ENCODE measurements at places on chromosomes 12 and 14.

DNA sequence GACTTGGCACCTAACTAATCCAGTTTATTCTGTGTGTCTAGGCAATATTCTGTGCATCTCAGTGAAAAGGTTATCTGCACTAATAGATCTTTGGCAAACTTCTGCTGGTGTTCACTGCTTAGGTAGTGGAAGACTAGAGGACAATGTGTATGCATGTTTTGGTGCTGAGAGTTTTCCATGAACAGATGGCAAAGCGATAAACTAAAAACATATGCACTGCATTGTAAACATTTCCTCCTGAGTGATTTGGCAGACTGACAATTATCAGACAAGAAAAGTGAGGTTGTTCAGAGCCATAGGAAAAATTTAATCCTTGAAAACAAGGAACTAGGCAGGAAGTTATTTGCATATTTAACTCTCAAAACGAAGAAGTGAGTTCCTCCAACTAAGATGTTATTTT is 400.4 kb downstream of the ATP23 start:
- peak; percentile 29 for DNase-seq

GRCh38 chr12:76633415-76633814 is 73.8 kb upstream of the OSBPL8 start:
- no peak for DNase-seq

DNA sequence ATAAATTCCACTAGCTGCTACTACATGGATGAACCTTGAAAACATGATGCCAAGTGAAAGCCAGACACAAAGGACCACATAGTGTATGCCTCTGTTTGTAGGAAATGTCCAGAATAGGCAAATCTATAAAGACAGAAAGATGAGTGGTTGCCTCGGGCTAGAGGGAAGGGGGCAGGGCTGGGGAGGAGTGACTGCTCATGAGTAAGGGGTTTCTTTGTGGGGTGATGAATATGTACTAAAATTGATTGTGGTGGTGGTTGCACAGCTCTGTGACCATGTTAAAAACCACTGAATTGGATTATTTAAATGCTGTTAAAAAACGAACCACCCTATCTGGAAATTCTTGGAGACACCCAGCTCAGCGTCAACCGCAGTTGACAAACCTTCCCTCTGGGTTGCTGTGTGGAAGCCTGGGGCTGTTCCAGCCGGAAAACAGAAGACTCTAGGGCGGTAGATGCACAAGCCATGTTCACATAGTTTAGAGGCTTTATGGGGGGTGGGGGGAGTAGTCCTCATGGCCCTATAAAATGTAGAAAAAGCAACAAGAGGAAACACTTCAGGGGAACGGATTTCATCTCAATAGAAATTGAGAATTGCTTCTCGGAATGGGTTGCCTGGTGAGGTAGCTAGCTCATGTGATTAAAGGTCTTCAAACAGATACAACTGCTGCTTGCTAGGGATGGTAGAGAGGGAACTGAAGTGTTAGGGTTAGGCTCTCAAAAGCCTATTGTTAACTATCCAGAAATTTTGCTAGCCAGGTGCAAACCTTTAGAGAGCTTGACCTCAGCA is 29.4 kb downstream of the RIN3 start:
- DNase-seq = no peak

DNA sequence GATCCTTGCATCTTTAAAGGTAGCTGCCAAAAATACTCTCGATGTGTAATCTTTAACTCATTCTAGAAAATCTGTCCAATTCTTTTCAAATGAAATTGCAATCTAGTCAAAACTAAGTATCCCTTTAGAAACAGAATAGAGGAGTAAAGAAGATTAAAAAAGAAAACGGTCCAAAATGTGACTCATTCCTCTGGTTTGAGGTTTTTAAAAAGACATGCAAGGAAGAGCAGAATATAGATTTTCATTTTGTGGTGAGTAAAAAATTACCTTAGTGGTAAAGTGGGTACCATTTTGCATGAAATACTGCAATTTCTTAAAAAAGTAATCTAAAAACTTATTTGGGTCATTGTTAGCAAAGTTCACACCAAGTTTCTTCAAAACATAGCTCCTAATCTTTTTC is 108.4 kb downstream of the BRMS1L start:
- no peak for DNase-seq

- no peak for DNase-seq
Measured at GRCh38 chr14:38255408-38255672, 553 bp downstream of the CLEC14A start.

GRCh38 chr14:91858536-91859275 is 8.6 kb downstream of the TC2N start:
- DNase-seq = no peak

- no peak for DNase-seq
Measured at GRCh38 chr12:102891756-102892155, 25.3 kb downstream of the PAH start.

- no peak for DNase-seq
Measured at GRCh38 chr12:106113824-106114446, 24.8 kb downstream of the NUAK1 start.

DNA sequence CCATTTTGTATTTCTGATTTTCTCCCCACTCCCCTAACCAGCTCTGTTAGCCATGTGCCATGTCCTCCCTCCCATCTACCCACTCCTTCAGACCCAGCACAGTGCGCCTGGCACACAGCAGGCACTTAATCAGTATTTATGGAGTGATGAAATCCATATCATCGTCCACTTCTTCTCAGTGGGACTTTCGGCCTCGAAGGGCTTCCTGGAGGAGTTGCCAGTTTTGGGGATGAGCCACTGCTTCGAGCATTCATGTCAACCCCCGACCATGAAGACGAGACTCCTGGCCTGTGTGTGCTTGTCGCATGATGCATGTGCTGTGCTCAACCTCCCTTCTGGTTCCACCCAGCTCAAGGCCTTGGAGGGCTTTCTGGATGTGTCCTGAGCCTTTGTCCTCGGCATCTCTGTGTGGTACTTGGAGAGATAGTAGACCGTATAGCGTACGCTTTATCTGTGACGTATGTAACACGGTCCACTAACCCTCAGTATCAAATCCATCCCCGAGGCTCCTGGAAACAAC is 119.5 kb upstream of the RTL1 start:
- no peak for DNase-seq

DNA sequence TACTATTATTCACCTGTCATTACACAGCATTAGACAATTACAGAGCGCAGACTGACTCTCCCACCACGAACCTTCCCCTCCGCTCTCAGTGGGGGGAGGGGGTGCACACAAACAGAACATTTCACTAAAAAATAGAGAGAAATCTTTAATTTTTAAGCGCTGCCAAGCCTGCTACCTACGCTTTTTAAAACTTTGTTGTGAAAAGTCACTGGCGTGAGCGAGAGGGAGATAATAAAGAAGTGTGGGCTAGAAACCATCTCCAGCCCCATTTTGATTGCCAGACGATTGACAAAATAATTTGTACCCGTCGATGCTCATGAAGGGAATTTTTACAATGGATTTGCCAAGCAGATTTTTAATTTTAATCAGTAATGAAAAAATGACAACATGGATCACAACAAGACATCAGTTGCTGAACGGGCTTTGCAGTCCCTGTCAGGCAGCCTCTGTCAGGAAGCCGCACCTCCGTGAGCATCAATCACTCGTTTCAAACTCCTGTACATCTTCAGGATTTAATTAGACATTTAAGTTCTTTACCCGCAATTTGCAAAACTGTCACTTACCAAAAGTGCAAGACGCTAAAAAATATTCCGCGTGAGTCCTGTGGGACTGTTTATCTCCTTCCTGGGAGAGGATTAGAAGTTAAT is 209.1 kb downstream of the BCL11B start:
- no peak for DNase-seq

- DNase-seq = peak; percentile 42
Measured at GRCh38 chr14:64704743-64705380, 638 bp downstream of the PLEKHG3 start.

GRCh38 chr14:96090441-96091148 is 51.4 kb downstream of the C14orf132 start:
- peak; percentile 98 for DNase-seq

- no peak for DNase-seq
Measured at GRCh38 chr12:71954861-71955260, 16.2 kb downstream of the TPH2 start.

GRCh38 chr14:58138714-58139482 is 13.1 kb downstream of the ARMH4 start:
- no peak for DNase-seq

GRCh38 chr12:68317047-68317667 is 15.0 kb downstream of the MDM1 start:
- peak; percentile 61 for DNase-seq

DNA sequence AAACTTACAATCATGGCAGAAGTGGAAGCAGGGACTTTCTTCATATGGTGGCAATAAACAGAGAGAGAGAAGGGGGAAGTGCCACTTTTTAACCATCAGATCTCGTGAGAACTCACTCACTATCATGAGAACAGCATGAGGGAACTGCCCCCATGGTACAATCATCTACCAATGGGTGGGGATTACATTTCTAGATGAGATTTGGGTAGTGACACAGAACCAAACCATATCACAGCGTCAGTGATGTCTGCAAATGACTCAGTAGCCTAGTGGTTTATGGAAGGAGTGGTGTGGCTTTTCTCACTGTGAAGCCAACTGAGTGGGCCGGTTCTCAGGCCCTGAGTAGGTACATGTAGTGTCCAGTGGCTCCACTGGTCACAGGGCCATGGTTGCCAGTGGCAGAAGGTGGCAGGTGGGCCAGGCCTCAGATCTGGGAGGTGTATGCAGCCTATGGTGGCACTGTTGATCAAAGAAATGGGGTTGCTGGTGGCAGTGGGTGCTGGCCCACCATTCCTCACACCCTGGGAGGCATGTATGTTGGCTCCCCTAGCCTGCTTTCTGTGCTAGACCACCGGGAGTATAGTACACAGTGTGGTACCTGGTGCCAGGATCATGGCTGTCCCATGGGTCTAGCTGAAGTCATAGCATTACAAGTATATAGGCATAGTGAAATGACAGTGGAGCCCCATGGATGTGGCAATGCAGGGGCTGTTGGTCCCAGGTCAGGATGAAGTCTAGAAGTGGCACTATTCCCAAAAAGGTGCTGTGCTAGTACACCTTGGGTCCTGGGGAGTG is 191.9 kb downstream of the NUBPL start:
- DNase-seq = no peak

- DNase-seq = no peak
Measured at GRCh38 chr12:43306066-43306465, 245.9 kb downstream of the ADAMTS20 start.

GRCh38 chr12:69022674-69023073 is 89.7 kb upstream of the CPM start:
- DNase-seq = no peak
